ENCODE measurements at places on chromosomes 16 and 17.

DNA sequence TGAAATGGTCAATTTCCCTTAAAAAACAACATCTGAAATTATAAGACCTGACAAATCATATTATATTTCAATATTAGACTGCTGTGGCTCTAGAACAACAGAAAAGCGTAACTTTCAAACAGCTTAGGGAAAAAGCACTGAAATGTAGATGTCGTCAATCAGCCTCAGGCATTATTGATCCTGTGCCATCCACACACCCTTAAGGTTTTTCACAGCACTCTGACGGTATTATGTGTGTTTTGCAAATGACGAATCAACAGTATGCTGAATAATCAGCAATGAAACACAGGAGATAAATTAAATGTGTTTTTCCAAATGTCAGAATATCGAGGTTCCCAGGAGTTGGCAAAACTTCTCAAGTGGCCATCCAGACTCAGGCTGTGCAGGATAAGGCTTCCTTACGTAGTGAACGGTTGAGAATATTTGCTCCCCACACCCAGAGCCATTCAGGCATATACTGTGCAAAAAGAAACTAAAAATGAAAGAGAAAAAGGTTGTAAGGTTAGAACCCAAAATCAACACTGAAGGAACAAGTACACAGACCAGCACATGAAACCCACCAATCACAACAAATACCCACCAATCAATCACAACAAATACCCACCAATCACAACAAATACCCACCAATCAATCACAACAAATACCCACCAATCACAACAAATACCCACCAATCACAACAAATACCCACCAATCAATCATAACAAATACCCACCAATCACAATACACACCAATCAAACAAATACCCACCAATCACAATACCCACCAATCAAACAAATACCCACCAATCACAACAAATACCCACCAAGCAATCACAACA lies 7.7 kb upstream of the MBTPS1 start:
- no peak for DNase-seq

DNA sequence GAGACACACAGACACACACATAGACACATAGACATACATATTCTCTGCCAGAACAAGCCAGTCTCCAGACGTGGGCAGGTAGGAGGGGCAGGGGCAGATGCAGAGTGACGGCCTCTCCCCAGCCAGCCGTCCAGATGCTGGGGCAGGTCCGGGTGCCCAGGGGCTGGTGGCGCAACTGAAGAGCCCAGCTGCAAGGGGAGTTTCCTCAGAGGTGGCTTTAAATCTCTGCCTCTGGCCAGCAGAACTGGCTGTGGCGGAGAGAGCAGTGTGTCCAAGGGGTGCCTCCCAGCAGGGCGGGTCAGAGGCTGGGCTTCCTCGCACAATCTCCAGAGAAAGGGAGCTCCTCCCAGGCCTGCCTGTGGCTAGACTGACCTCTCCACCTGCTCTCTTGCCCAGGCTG lies 9.4 kb upstream of the GCGR start:
- peak; percentile 64 for DNase-seq

- no peak for DNase-seq
Observed at GRCh38 chr17:81465910-81466309, 46.7 kb downstream of the ACTG1 start.

- peak; percentile 87 for DNase-seq
Observed at GRCh38 chr17:74738051-74738996, 1.3 kb downstream of the RAB37 start.
